ENCODE measurements at places on chromosomes 12 and 14.

- no peak for DNase-seq
Measured at GRCh38 chr12:32895688-32896431, 717 bp downstream of the PKP2 start.

- DNase-seq, result no peak
Measured at GRCh38 chr12:63152321-63152700, 1.3 kb upstream of the AVPR1A start.

- no peak for DNase-seq
Measured at GRCh38 chr14:91376547-91377477, 40.8 kb downstream of the CCDC88C start.

DNA sequence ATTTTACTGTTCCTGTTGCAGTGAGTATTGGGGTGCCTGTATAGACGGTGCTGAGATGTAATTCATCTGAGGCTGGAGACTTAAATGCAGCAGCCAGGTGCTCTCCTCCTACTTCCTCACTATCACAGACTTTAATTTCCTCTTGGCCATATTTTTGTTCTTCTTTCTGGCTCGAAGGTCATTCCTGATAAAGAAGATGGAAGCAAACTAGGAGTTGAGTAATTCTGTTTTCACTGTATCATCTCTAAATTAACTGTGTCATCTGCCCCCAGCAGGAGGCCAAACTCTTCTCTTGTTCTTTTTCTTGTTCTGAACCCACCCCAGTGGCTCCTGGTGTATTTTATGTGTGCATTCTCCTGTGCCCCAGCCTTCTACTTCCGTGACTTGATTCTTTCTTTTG, 141.7 kb upstream of the ARHGAP5 start:
- no peak for DNase-seq

DNA sequence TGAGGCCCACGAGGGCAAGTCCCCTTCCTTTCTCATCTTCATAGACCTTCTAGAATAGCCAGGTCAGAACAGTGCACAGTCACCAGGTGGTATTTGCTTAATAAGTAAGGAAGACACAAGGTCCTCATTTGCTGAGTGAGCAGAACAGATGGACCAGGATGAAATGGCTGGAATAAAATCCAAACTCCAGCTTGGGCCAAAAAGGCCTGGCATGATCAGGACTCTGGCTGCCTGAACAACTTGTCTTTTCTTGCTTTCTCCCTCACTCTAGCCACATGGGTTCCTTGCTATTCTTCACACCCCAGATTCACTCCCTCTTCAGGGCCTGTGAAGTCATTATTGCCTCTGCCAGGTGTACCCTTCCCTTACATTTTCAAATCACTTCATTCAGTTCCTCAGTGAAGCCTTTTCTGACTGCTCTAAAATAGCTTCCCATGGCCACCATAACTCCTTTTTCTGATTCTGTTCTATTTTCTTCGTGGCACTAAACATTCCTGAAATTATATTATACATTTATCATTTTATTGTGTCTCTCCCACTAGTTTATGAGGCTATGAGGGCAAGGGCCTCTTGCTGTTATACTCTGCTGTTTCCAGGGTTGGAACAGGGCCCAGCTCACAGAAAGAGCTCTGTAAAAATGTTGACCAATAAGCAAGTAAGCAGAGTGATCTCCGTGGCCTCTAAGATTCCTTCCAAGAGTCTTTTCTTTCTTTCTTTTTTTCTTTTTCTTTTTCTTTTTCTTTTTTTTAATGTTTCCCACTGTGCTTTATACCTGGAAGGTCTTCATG, 150.8 kb downstream of the TTC8 start:
- DNase-seq, result no peak

- DNase-seq, result no peak
Measured at GRCh38 chr12:124716208-124717130, 147.2 kb downstream of the SCARB1 start.

DNA sequence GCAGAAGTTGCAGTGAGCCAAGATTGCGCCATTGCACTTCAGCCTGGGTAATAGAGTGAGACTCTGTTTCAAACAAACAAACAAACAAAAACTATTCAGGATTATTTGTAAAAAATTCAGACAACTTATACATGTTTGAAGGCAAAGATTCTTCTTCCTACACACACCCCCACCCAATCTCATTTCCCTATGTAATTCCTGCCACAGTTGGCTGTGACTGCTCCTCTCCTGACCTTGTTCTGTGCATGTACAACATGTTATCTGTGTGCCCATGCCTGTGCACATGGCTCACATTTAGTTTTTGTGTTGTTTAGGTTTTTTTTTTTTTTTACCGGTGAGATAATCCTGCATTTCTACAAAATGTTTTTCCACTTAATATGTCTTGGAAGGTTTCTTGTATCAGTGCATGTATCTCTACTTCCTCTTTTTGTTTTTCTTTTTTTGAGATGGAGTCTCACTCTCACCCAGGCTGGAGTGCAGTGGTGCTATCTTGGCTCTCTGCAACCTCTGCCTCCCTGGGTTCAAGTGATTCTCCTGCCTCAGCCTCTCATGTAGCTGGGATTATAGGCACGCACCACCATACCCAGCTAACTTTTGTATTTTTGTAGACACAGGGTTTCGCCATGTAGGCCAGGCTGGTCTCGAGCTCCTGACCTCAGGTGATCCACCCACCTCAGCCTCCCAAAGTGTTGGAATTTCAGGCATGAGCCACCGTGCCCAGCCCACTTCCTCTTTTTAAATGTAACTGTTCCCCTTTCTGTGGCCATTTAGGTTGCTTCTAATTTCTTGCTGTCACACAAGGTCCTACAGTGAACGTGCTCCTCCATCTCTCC, 8.7 kb downstream of the CFAP251 start:
- no peak for DNase-seq
